ENCODE measurements at places on chromosomes 7 and 10.

- no peak for DNase-seq
Measured at GRCh38 chr7:120860156-120860555, 2.2 kb upstream of the TSPAN12 start.

GRCh38 chr7:18153183-18153748, 125.6 kb upstream of the PRPS1L1 start:
- no peak for DNase-seq

DNA sequence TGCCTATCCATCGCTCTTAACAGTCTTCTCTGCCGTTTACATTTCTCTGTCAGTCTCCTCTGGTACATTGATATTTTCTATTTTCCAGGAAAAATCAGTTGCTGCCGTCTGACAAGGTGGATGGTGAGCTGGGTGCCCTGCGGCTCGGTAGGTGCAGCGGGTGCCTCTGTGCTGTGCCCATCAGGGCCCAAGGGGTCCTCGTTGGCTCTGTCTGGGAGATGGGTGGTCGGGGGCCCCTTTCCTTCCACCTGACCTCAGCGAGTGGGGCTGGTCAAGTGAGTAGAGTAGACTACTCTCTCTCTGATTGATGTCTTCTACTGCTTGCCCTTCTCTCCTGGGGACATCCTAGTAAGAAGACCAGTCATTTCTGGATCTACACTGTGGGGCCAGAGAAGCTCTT, 57.4 kb downstream of the MINDY4 start:
- no peak for DNase-seq

GRCh38 chr10:95759233-95759826, 3.4 kb downstream of the ENTPD1 start:
- no peak for DNase-seq

DNA sequence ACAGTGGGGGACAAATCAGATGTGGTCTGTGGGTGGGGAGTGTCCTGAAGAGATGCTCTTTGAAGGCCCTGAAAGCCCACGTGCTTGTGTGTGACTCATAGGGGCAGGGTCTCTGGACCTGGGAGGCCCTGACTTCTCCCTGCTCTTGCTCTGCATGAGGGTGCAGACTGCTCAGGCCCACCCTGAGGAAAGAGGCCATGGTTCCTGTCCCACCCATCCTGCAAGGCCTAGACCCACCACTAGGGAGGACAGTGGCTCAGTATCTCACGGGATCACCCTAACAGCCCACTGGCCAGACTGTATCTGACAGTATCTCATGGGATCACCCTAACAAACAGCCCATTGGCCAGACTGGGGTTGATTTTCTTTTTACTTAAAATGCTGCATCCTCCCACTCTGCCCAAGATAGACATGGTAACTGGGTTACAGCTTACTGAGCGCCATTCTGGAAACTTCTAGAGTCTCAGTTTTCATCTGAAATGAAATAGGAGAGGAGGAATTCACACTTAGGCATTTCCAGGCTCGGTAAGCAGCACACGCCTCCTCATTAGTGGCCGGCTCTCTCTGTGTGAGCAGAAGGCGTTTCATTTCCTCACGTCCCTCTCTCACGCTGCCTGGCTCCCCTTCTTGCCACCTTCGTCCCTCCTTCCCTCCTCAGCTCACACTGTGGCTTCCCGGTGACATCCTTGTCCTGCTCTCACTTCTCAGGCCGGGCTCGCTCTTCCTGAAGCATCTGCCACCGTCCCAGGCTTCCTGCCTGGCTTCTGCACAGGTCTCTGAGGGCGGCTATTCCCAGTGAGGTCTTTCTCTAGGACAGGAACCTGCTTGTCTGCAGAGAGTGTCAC, 242.6 kb downstream of the GLRX3 start:
- DNase-seq = no peak

DNA sequence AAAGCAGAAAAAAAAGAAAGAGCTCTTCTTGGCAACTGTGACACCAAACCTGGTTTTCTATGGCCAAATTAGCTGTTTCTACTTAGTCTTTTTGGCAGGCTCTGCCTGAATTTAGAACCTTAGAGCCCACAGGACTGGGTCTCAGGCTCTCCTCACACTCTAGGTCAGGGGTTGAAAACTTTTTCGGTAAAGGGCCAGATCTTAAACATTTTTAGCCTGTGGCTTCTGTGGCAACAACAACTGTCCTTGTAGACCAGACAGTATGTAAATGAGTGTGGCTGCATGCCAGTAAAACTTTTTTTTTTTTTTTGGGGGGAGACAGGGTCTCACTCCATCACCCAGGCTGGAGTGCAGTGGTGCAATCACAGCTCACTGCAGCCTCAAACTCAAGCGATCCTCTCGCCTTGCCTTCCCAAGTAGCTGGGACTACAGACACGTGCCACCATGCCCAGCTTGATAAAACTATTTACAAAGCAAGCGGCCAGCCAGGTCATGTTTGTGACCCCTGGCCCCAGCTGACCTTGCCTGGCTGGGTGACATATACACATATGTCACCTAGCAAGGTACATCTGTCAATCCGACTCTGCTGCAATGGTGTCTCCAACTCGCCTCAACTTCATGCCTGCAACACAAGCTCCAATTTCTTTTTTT, 17.4 kb downstream of the KPNA7 start:
- DNase-seq = no peak

DNA sequence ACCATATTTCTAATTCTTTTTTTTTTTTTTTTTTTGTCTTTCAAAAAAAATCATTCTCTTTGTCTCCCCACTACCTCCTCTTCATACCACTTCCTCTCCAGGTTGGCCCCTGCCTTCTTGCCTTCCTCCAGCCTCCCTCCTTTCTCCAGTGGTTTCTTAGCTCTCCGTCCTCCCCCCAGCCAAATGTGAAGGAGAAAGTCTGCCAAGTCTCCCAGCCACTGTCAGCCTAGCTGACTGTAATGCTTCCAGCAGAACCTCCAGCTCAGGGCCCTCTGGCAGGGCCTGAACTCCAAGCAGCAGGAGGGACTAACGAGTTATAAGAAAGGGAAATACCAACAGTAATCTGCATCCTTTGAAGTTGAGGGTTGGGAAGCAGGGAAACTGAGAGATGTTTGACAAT, 35.5 kb upstream of the BICC1 start:
- DNase-seq = no peak

DNA sequence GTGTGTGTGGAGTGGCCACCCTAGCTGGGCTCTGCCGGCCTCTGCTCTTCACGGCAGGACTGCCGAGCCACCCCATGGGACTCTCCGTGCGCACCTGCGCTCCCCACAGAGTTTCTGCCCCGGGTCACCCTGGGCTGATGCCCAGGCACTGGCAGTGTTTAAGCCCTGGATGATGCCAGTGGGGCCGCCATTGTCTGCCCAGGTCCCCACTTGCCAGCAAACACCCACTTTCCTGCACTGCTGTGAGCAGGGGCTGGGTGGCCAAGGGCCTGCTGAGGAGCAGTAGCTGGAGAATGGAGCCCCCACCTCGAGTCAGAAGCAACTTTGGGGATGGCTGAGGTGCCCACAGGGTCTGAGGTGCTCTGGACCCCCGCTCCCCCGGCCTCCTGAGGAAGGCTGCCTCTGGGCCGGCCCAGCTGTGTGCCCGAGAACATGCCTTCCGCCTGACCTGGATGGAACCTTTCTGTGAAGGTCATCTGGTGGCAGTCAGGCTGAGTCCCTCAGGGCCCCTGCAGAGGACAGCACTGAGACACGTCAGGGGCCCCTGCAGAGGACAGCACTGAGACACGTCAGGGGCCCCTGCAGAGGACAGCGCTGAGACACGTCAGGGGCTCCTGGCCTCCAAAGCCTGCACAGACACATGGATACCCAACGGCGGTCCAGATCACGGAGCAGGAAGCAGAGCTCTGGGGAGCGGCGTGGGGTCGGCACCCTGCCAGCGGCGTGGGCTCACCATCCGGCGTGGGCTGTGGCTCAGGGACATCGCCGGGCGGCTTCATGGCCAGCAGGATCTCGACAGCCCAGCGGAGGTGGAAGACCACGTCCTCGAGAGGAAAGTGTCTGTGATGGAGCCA, 62.0 kb downstream of the CFAP46 start:
- no peak for DNase-seq

GRCh38 chr7:112989531-112989930, 97.1 kb downstream of the GPR85 start:
- DNase-seq = no peak

DNA sequence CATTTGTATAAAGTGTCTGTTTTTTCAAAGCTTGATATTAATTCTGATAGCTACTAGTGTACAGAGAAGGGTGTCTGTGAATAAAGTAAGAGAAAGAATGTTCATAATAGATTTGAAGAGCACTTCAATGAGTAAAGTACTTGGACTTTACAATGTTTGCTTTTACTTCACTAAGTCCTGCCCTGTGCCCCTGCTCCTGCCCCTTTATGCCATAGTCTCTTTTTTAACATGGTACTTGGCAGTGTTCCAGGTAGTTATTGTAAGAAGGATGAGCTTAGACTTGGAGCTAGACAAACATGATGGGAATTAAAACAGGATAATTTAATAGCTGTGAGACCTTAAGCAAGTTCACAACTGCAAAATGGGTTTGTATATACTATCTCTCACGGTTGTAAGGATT, 41.0 kb downstream of the ZEB1 start:
- DNase-seq = no peak

GRCh38 chr7:67313213-67313612, 316.6 kb downstream of the TYW1 start:
- DNase-seq = no peak

DNA sequence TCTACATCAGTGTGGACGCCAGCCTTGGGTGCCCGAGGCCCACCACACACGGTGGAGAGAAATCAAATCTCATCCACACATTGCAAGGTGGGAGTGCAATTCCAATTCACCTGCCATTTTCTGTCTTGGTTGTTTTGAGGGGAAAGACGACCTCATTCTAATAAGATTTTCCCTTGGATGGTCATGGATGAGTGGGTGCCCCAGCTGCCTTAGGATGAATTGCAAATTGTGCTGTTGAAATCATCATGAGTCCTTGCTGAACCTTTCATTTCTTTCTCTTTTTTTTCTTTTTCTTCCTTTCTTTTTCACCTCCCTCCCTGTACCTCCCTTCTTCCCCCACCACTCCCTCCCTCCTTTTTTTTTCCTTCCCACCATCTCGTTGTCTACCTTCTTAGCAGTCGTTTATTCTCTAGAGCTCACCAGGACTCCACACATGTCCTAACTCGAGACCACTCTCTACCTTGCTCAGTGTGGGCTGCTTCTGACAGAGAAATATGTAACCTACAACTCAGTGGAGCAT, 266.9 kb upstream of the NFE2L3 start:
- no peak for DNase-seq

DNA sequence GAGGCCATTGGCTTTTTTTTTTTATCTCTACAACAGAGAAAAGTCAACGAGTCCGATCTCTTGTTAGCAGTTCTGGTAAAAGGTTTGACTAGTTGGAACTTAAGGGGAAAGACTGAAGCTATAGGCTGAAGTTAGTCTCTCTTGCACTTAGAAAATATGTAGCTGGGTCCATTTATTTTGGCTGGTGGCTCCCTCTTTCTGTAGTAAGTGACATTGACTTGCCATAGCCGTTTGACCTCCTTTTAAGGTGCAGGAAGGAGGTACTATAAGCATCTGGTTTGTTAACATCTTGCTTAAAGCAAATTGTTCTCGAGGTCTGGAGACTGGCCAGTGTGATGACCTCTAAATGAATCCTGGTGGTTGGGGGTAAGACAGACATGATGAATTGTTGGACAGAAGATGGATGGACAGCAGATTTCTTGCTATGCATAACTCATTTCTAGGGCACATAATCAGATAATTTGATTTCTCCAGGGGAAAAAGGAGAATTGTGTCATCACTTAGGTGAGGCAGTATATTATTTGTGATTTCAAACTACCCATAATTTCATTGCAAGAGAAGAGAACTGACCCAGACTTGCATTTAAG, 356.3 kb upstream of the GALNT17 start:
- no peak for DNase-seq

DNA sequence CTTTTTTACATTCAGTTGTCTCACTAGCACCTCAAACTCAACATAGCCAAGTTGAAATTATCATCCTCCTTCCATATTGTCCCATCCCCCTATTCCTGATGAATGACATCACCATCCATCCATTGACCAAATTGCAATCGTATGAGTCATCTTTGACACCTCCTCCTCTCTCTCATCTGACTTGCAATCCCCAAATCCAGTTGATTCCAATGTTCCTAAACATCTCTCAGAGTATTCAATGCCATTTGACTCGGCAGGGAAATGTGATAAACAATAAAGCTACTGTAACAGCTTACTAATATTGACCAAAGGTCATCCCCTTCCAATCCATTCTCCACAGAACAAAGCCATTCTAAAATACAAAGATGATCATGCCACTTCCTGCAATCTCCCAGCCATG, 1047.8 kb downstream of the NRG3 start:
- no peak for DNase-seq

GRCh38 chr10:48784031-48784430, 99.4 kb downstream of the WDFY4 start:
- DNase-seq = no peak

GRCh38 chr10:91206837-91207474, 13.5 kb upstream of the PCGF5 start:
- no peak for DNase-seq

DNA sequence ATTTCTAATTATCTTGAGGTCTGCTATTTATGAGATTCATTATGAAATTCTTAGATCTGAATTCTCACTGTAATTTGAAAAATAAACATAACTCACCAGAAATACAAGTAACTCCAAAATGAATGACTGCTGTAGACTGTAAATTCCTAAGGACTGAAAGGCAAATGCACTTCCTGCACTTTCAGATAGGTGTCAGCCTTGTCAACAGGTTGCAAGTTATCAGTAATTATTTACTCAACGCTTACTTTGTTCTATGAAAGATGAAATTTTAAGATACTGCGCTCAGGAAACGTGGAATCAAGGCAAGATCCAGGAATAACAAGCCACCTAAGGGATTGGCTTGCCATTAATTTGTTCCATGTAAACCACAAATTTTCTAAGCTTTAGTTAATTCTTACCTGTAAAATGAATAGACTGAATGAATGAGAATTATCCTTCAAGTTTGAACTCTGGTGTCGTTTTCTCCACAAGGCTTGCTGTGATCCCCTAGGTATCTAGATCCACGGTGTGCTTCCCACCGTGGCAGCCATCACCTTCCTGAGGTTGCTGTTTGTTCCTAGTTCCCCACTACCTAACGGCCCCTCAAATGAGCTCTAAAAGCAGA, 12.6 kb downstream of the DHX32 start:
- no peak for DNase-seq

GRCh38 chr7:45176886-45177731, 19.5 kb downstream of the RAMP3 start:
- no peak for DNase-seq

GRCh38 chr10:30219971-30220751, 128.9 kb downstream of the MTPAP start:
- DNase-seq = no peak

DNA sequence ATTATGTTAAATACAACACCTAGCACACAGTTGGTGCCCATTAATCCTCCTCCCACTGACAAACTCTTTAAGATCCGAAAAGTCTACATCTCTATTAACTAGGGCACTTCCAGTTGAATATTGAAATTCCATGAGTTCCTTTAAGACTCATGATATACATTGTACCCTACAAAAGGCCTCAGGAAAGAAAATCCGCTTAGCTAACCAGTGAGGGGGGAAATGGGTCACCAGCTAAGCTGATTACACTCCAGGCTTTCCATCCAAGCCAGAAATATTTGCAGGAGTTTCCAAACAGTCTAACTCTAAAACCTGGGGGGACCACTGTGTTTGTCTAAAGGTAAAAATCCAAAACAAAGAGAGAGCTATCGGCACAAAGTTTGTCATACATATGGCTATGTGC, 1.3 kb upstream of the LRIT2 start:
- DNase-seq = no peak

GRCh38 chr10:132339276-132339675, 7.3 kb downstream of the LRRC27 start:
- DNase-seq = no peak

- no peak for DNase-seq
Measured at GRCh38 chr7:34723866-34724490, 66.0 kb downstream of the NPSR1 start.

Measured in progenitor cell of endocrine pancreas (in vitro differentiated cells).